IMR-90 (cell line): ENCODE measurements at places on chromosomes 1 and 21. TPM values are rescaled to one million over a fixed set of nuclear protein-coding genes. Genes with fewer than 3 reads are reported as not detected.

DNA sequence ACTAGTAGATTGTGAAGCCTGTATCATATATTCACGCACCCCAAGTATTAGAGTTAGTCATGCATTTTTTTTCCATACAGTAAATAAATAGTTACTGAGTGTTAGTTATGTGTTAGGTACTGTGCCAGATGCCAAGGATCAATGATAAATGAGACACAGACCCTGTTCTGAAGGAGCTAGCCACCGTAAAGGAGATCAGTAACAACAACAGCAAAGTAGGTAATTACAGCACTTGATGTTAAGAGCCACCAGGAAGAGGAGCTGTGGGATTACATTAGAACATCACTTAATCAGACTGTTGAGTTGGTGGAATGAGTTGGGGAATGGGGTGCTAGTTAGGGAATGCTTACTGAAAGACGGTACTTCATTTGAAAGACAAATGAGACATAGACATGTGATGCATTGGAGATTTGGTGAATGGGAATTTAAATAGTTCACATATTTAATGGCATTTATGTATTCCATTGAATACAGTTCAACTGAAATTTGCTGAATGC lies 21.0 kb downstream of the PRKAA2 start:
- no peak for DNase-seq

DNA sequence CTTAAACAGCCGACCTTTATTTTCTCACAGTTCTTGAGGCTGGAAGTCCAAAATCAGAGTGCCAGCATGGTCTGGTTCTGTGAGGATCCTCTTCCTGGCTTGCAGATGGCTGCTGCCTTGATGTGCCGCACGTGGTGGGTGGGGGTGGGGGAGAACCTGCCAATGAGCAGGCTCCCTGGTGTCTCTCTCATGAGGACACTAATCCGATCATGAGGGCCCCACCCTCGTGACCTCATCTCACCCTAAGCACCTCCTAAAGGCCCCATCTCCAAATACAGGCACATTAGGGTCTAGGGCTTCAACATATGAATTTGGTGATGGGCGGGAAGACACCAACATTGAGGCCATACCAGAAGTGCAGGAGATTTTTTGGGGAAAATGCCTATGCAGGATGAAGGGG lies 37.8 kb downstream of the ACTN2 start:
- no peak for DNase-seq

DNA sequence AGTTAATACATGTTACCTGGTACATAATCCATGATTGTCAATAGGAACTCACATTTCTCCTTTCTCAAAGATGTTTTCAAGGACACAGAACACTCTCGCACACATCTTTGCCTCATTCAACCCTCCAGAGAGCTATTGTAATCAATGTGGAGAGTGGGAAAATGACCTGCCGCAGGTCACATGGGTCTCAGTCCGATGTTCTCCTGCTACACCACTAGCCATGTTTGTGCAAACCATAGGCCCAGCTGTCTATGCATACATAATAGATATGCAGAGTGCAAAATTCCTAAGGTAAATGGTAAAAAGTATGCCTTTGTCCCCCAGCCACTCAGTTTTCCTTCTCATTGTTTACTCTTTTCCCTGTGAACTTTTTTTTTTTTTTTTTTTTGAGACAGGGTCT lies 89.2 kb downstream of the ADSS2 start:
- DNase-seq: no peak

The CELA3B gene
- not detected in 2 replicates for total RNA-seq

DNA sequence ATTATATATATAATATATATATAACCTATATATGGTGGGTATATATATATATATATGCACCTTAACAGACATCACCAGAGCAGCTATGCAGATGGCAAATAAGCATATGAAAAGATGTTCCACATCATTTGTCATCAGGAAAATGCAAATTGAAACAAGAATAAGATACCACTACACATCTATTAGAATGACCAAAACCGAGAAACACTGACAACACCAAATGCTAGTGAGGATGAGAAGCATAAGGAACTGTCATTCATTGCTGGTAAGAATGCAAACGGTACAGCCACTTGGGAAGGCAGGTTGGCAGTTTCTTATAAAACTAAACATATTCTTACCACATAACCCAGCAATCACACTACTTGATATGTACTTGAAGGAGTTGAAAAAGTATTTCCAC lies 219.8 kb upstream of the PRMT6 start:
- no peak for DNase-seq

GRCh38 chr1:200654660-200655059 lies 15.0 kb downstream of the DDX59 start:
- DNase-seq: peak; percentile 29

GRCh38 chr1:51320967-51321923 lies 9.1 kb downstream of the TTC39A start:
- DNase-seq: no peak

The HFM1 gene
- 0.18 and 0.83 TPM in 2 replicates for total RNA-seq

The RHBDL2 gene
- 0.28 and 0.36 TPM in 2 replicates for total RNA-seq

GRCh38 chr1:196677781-196678509 lies 26.1 kb downstream of the CFH start:
- peak; percentile 22 for DNase-seq

The TMPRSS15 gene
- not detected in 2 replicates for total RNA-seq

GRCh38 chr1:201149400-201149799 lies 4.9 kb downstream of the TMEM9 start:
- DNase-seq: peak; percentile 44

The LRRC53 gene
- not detected in 2 replicates for total RNA-seq

- DNase-seq: peak; percentile 61
Observed at GRCh38 chr1:62131093-62131725, 63.4 kb upstream of the L1TD1 start.

- DNase-seq: no peak
Observed at GRCh38 chr21:34942911-34943310, 106.2 kb downstream of the RUNX1 start.

GRCh38 chr1:116375148-116375886 lies 2.3 kb downstream of the ATP1A1 start:
- no peak for DNase-seq

DNA sequence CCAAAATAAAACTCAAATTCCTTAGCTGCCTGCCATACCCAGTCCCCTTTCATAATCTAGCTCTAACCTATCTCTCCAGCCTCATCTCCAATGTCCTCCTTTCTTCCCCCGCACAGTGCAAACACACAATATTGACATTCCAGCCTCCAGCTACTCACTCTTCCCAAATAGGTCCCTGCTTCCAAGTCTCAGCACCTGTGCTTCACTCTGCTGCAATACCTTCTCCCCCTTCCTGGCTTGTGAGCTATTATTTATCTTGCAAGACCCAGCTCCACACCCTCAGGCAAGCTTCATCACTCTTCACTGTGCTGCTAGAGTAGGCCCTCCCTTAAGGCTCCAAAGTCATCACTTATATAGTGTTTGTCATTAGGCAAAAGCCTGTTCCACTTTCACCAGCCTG lies 9.7 kb downstream of the PLPP3 start:
- no peak for DNase-seq

The GLIS1 gene
- total RNA-seq: 0.18 and 0.28 TPM in 2 replicates

The PADI2 gene
- not detected in 2 replicates for total RNA-seq

DNA sequence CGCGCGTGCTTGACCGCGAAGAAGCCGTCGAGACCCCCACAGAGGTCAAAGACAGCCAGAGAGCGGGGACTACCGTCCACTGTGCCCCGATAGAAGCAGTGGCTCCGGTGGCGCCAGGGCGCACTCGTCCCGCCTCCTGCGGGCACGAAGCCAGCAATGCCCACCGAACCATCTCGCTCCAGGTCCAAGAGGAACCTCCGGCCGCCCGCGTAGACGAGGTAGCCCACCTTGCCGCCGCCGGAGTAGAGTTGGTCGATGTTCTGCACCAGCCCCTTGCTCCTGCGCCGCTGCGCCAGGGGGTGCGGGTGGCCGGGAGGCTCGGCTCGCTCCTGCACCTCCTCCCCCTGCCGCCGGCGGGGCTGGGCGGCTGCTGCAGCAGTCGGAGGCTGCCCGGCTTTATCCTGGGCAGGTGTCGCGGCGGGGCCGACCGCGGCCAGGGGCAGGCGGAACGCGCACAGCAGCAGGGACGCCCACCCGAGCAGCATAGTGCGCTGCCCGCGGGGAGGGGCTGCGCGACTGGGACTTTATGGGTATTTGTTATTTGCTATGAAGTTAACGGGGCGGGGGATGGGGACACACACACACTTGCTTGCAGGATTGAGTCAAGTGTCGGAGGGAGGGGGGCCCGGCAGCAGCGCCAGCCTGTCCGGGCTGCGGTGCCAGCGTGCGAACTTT lies 844 bp downstream of the ADAMTS5 start:
- peak; percentile 12 for DNase-seq

- no peak for DNase-seq
Observed at GRCh38 chr1:36122062-36123030, 2.7 kb downstream of the COL8A2 start.

The PCSK9 gene
- total RNA-seq: under 0.01 TPM in 2 replicates

The PGLYRP3 gene
- not detected in 2 replicates for total RNA-seq

DNA sequence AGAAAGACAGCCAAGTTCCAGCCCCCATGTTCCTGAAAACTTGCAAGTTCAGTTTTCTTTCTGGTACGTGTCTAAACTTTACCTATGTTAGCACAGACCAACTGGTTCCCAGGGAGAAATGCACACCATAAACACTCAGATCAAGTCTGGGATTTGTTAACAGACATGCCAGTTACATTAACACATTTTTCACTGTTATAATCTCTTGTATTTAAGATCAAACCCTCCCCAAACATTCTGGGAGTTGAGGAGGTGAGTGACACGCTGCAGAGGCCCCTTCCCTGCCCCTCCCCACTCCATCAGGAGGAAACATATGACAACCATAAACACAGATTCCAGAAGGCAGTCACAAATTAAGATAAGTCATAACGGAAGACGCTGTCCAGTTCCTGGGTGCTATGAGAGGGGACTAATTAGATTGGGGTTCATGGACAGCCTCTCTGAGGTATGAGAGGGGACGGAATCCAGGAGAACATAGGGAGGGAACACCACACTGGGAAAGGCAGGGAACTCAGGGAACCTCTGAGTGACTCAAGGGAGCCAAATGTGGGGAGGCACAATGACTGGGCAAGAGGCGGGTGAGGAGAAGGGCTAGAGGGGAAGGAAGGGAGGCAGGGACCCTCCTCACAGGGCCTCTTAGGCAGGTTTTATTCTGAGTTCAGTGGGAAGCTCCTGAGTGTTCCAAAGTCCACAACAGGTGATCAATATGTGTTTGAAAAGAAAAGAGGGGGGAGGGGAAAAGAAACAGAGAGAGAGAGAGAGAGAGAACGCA lies 25.0 kb downstream of the DUSP10 start:
- no peak for DNase-seq

DNA sequence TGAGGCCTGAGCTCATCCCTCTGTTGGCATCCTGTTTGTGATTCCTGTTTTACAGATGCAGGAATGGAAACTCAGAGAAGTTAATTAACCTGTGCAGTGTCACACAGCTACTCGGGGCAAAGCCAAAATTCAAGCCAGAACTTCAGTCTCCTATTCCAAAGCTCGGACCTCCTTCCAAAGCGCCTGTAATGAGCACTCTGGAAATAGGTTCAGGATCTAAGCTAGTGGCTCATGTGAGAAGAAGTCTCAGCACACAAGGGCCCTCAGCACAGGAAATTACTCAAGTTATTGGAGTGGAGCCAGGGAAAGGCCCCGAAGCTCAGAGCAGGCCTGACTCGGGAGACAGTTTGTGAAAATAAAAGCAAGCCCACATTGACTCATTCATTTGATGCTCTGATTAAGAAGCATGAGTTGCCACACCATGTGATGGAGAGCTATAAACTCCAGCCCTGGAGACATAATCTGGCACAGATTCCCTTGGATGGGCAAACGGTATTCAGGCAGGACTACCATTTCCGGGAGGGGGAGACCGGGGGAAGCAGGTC lies 50.6 kb upstream of the LYST start:
- DNase-seq: peak; percentile 99

- DNase-seq: no peak
Observed at GRCh38 chr1:194004146-194004545, 817.7 kb upstream of the B3GALT2 start.

The RPE65 gene
- under 0.01 TPM in 1 of 2 replicates, not detected in the other for total RNA-seq

GRCh38 chr1:67316180-67316902 lies 8.7 kb downstream of the IL12RB2 start:
- no peak for DNase-seq

- no peak for DNase-seq
Observed at GRCh38 chr21:28828981-28829380, 163.7 kb downstream of the LTN1 start.

- DNase-seq: no peak
Observed at GRCh38 chr1:23597635-23598388, 38.5 kb upstream of the ID3 start.

DNA sequence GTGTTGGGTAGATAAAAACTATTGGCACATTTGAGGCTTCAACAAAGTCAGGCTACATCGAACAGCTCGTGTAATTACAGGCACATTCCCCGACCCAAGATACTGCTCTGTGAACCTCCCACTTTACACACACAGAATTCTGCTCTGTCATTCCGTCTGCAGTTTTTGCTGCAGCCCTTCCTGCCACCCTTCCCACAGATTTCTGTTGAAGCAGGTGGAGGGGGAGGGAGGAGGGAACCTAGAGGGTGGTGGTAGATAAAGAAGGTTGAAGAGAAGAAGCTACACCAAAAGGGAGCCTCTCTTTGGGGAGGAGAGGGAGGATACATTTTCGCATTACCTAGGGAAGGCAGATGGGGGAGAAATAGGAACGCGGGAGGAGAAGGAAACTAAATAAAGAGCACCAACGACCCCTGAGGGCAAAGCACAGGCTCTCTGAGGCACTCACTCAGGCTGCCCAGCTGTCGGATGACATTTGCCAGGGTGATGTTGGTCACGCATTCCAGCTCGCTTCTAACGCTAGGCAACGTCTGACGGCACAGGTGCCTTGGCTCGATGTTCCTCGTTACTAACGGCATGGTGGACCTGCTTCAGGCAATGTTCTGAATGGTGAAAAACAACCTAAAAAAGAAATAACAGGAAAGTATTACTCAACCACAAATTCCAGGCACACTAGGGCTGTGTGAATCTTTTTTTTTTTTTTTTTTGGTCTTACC lies 36.0 kb downstream of the GPR3 start:
- no peak for DNase-seq

The ARHGEF10L gene
- total RNA-seq: 4.8 and 5.0 TPM in 2 replicates

The E2F2 gene
- total RNA-seq: 0.36 and 0.56 TPM in 2 replicates

DNA sequence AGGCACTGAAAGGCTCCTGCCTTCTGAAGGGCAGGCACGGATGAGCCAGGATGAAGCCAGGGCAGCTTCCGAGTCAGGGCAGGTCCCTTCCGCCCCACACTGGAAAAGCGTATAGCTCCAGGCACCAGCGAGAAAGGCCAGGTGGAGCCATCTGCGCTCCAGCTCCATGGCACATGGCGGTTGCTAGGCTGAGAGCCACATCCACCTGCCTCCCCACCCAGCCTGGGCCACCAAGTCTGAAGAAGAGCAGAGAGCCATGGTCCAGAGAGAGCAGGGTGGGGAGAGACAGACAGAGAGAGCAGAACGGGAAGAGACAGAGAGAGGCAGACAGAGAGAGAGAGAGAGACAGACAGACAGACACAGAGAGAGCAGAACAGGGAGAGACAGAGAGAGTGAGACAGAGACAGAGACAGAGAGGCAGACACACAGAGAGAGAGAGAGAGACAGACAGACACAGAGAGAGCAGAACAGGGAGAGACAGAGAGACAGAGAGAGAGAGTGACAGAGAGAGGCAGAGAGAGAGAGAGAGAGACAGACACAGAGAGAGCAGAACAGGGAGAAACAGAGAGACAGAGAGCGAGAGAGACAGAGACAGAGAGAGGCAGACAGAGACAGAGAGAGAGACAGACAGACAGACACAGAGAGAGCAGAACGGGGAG lies 5.2 kb downstream of the FNDC10 start:
- DNase-seq: no peak
